ENCODE measurements at places on chromosomes 2 and 18.

DNA sequence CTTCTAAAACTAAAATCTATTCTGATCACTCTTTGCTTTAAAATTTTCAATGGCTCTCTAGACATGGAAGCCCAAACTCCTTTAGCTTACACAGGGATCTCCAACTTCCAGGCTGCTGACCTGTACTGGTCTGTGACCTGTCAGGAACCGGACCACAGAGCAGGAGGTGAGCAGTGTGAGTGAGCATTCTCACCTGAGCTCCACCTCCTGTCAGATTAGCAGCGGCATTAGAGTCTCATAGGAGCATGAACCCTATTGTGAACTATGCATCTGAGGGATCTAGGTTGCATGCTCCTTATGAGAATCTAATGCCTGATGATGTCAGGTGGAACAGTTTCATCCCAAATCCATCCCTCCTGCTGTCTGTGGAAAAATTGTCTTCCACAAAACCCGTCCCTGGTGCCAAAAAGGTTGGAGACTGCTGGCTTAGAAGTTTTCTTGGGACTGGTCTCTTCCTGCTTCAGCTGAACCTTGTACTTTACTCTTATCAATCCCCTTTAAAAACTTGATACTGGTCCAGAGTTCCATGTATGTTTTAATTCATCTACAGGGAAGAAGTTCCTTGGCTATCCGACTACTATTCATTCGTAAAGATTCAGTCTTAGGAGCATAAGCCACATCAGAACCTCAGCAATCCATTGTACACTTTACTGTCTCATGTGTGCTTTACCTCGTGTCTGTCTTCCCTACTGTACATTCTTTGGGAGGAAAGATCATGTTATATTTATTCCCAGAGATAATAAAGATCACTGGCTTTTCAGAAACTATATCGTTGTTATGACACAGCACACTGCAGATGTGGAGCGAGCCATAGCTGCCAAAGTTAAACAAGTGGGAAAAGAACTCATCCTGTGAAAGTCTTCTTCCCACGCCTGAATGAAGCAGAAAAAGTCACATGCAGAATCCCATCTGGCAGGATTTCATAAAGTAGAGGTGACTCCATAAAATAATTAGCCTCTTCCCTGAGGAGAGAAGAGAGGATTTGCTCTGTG lies 183.8 kb downstream of the LRATD1 start:
- no peak for DNase-seq

GRCh38 chr2:196992466-196992865 lies 66.0 kb upstream of the PGAP1 start:
- no peak for DNase-seq

GRCh38 chr2:62149708-62150107 lies 46.2 kb upstream of the B3GNT2 start:
- DNase-seq: no peak

GRCh38 chr18:49111191-49111988 lies 160.6 kb upstream of the SMAD7 start:
- no peak for DNase-seq

GRCh38 chr2:113276216-113276760 lies 2.4 kb downstream of the PAX8 start:
- no peak for DNase-seq

DNA sequence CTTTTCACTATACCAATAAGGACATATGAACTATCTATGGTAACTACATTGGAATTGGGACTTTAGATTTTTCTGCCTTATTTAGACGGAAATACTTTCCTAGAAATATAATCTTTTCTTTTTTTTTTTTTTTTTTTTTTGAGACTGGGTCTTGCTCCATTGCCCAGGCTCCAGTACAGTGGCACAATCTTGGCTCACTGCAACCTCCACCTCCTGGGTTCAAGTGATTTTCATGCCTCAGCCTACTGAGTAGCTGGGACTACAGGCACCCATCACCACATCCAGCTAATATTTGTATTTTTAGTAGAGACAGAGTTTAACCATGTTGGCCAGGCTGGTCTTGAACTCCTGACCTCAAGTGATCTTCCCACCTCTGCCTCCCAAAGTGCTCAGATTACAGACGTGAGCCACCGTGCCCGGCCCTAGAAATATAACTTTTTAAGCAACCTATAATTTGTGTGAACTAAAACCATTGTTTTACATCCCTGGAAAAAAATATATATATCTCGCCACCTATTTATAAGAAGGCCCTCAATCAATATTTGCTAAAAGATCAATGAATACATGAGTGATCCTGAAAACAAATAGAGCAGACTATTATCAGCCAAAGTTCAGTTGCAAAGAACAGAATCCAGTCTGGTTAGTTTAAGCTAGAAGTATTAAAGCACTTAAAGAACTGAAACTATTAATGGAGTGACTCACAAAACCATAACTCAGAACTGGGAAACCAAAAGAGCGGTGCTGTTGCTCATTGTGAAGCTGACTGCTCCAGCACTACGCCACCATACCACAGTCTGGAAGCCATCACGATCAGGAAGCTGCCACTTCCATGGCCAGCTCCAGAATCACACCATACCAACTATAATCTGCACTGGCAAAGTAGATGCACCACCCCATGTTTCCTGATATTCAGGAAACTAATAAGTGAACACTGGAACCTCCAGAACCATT lies 8.4 kb upstream of the HNRNPLL start:
- no peak for DNase-seq

GRCh38 chr2:142989273-142990204 lies 112.1 kb downstream of the KYNU start:
- peak; percentile 77 for DNase-seq

DNA sequence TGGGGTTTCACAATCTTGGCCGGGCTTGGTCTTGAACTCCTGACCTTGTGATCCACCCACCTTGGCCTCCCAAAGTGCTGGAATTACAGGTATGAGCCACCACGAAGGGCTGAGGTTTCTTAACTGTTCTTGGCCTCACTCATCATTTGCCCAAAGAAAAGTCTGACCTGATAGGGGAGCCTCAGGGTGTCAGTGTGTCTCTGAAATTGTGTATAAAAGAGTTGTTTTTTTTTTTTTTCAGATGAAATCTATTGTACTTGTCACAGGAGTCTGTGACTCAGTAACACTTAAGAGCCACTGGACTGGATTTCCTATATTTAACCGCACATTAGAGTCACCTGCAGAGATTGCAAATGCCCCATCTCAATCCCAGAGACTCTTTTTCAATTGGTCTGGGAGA lies 16.9 kb downstream of the PMAIP1 start:
- DNase-seq: no peak

DNA sequence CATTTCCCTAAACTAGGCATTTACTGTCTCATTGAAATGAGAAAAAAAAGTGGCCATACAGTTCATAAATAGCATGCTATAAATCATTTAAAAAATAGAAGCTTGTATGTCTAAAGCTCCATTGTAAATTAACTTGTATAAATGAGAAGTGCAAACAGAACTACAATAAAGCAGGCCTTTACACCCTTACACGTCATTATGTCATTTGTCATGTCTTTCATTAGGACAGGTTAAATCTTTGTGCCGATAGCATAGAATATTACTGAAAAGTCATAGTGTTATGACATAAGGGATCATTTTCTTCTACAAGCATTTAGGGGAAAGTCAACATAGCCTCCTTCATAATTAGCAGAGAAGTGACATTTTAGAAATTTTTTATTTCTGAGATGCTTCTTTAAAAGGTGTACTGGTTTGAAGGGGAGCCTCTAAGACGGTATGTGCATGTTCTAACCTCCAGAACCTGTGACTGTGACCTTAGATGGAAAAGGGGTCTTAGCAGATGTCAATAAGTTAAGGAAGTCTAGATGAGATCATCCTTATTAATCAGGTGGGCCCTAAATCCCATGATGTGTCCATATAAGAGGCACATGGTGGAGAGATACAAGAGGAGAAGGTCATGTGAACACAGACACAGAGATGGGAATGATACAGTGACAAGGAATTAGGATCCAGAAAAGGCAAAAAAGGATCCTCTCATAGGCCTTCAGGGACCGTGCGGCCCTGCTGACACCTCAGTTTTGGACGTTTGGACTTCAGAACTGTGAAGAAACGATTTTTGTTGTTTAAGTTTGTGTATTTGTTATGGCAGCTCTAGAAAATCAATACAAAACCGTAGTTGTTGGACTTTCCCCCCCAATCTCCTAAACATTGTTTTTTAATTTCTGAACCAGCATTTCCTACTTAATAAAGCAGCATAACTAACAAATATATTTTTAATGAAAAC lies 863.7 kb downstream of the MBD2 start:
- DNase-seq: no peak

GRCh38 chr2:26035090-26035743 lies 1.3 kb downstream of the RAB10 start:
- no peak for DNase-seq

DNA sequence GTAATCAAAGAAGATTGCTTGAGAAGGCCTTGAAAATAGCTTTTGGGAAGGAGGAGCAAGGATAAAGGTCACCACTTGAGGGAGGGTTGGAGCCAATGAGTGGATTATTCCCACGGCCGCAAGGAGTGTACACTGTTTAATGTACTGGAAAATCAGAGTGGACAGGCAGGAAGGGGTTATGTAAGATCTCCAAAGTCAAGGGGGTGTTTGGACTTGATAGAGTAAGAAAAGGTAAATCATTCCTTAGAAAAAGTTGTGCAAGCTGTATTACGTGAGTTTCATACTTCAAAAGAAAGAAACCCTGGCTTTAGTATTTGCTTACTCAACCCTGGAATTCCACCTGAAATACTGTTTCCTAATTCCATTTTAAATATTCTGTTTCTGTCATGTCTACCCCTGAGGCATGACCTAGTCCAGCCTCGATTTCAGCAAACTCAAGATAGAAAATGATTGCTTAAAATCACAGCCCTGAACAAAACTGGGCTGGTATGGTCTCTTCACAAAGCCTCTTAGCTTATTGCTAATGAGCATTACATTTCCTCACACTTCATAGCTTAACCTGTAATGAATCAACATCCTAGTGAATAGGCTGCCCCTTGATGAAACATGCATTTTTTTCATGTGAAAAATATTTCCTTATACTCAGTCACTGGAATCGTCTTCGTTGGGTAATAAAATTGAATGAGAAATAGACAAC lies 1.1 kb downstream of the MREG start:
- peak; percentile 17 for DNase-seq

DNA sequence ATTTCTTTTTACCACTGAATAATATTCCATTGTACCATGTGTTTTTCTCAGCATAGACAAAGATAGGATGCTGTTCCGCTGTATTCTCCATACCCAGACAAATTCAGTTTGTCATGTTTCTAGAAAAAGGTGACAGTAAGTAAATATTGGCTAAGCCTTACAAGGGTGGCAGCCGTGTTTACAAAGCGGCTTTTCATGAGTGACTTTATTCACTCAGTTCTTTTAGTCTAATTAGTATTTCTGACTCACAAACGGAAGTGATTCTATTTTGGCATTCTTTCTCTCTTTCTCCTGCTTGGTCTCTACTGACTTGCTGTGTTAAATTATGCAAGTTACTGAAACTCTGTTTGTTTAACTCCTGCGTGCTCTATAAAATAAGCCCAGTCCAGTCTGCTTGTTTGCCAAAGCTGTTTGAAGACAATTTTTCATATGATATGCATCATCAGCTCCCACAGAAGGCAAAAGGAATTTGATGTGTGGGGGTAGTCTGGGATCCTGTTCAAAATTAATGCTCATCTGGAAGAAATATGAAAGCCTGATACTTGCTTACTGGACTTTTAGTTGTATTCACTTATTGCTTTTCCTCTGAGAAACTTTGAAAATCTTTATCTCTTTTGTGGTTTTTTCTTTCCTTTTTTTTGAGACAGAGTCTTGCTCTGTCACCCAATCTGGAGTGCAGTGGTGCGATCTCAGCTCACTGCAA lies 2.3 kb upstream of the PLEKHH2 start:
- no peak for DNase-seq

- no peak for DNase-seq
These were observed 79.0 kb upstream of the ID2 start for GRCh38 chr2:8602809-8603208.
